ENCODE measurements at places on chromosomes 11 and 22. TPM values are rescaled to one million over a fixed set of nuclear protein-coding genes. Genes with fewer than 3 reads are reported as not detected.

Gene BACE1
- 13.0 TPM for total RNA-seq

Gene CRYBB2
- not detected for total RNA-seq

Gene MMP13
- not detected for total RNA-seq

Gene DNAJB7
- total RNA-seq, result not detected

Gene MISFA
- total RNA-seq, result 0.82 TPM

Gene SREBF2
- total RNA-seq, result 81.1 TPM

Gene OR2AG1
- under 0.01 TPM for total RNA-seq

Gene TYR
- total RNA-seq, result not detected

All from bladder microvascular endothelial cell (primary cell).